ENCODE measurements at places on chromosomes 7 and 10.

DNA sequence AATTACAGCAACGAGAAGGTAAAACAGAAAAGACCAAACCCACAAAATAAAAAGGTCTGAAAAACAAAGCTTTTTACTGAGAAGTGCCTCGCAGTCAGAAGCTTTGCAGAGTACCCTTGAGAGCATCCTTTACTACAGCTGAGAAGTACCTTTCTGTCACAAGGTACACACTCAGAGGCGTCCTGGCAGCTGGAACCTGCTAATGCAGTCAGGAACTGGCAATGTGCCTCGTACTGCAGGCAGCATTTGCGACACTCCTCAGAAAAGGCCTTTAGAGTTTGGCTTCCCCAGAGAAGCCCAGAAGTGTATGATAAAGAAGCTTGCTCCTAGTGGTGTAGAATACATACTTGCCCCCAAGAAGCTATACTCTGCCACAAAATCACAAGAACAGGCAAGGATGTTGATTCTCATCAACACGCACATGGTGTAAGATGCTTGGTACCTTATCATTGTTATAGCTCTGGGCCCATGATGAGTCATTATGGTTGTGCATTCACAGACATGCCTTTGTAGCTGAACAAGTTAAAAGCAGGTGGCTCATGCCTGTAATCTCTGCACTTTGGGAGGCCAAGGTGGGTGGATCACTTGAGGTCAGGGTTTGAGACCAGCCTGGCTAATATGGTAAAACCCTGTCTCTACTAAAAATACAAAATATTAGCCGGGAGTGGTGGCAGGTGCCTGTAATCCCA lies 2.0 kb upstream of the GTPBP4 start:
- no peaks in the 10 kb centered on the region for H3K27me3 ChIP-seq
- no peak overlapping the region for H3K27ac ChIP-seq
- DNase-seq: no peak

DNA sequence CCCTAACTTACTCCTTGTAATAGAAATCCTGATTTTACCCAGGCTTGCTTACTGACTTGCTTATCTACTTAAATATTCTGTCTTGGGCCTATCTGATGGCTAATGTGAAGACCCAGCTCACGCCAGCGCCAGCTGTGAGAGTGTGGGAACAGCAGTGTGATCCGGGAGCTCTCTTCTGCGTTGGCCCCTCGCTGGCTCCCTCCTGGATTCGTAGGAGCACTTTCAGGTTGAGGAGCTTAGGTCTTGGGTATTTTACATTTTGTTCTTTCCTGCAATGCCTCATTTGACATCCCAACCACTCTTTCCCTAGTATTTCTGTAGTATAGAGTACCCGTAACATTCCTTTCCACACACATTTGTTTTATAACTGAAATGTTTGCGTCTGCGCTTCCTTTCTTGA lies 51.7 kb downstream of the CREM start:
- H3K4me1 ChIP-seq: peaks cover 2% of the 10 kb centered on the region
- H3K4me3 ChIP-seq: no peak overlapping the region
- no peaks in the 10 kb centered on the region for H3K27me3 ChIP-seq
- no peak for DNase-seq

DNA sequence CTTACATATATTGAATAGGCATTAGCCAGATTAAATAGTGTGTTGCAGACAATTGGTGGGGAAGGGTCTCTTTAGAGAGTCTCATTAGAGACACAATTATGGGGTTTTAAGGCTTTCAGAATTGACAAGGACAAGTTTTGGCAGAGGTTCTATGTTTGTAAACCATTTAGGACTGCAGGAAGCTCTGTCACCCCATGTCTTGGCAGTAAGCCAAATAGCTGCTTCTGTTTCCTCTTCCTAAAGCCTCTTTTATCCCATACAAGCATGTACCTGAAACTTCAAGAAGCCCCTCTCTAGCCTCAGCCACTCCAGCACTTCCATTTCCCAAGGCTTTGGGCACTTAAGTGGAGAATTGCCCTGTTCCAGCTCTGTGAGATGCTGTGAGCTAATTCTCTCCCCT lies 21.8 kb upstream of the LRRC4 start:
- H3K27me3 ChIP-seq: no peaks in the 10 kb centered on the region
- H3K27ac ChIP-seq: no peak overlapping the region
- H3K4me3 ChIP-seq: no peak overlapping the region
- H3K36me3 ChIP-seq: no peaks in the 10 kb centered on the region

GRCh38 chr10:56123247-56123646 lies 237.8 kb downstream of the ZWINT start:
- no peaks in the 10 kb centered on the region for H3K27me3 ChIP-seq
- no peak for DNase-seq
- H3K4me1 ChIP-seq: no peaks in the 10 kb centered on the region
- no peak overlapping the region for H3K4me3 ChIP-seq

All from activated CD8-positive, alpha-beta memory T cell treated with anti-CD3 and anti-CD28 coated beads, Interleukin-2, amount 10 ng/mL, durations not matched to agents 7 days and 5 days (primary cell).